ENCODE measurements at places on chromosomes 2 and 18. TPM values are rescaled to one million over a fixed set of nuclear protein-coding genes. Genes with fewer than 3 reads are reported as not detected.

The BCL11A gene
- 2.3 TPM for total RNA-seq

The ANO7 gene
- total RNA-seq: 3.2 TPM

The RGPD4 gene
- total RNA-seq: 0.05 TPM

The PDE1A gene
- total RNA-seq: 27.4 TPM

The C1QL2 gene
- total RNA-seq: not detected

The RAB31 gene
- 23.6 TPM for total RNA-seq

The SCN7A gene
- 0.39 TPM for total RNA-seq

The RAB10 gene
- total RNA-seq: 113 TPM

The IL1B gene
- total RNA-seq: not detected

The PSMA8 gene
- not detected for total RNA-seq

The RBKS gene
- total RNA-seq: 0.86 TPM

The KCNJ3 gene
- 0.05 TPM for total RNA-seq

The CBLN2 gene
- total RNA-seq: 0.58 TPM

The ATG16L1 gene
- total RNA-seq: 28.2 TPM

The FBLN7 gene
- 21.4 TPM for total RNA-seq

The EIF2B4 gene
- 72.5 TPM for total RNA-seq

The NEU2 gene
- not detected for total RNA-seq

The SPAST gene
- 34.6 TPM for total RNA-seq

The TUBA4A gene
- total RNA-seq: not detected

The SULT1C2 gene
- 0.19 TPM for total RNA-seq

The REG3G gene
- total RNA-seq: not detected

The ANKRD30B gene
- not detected for total RNA-seq

The ZNF521 gene
- total RNA-seq: 86.1 TPM

The CCDC121 gene
- total RNA-seq: 6.0 TPM

The NT5C1B gene
- not detected for total RNA-seq

The ITGA4 gene
- 75.6 TPM for total RNA-seq

The CENPO gene
- total RNA-seq: 69.7 TPM

The GPR75 gene
- total RNA-seq: 4.7 TPM

The NCKAP1 gene
- total RNA-seq: 107 TPM

The CLK1 gene
- total RNA-seq: 71.5 TPM

The CD207 gene
- not detected for total RNA-seq

The CFAP65 gene
- total RNA-seq: 0.93 TPM

The KIF5C gene
- 63.3 TPM for total RNA-seq

The AKAIN1 gene
- total RNA-seq: not detected

The CYBRD1 gene
- 11.8 TPM for total RNA-seq

The CACNB4 gene
- total RNA-seq: 6.0 TPM

The SKOR2 gene
- total RNA-seq: 1.4 TPM

The ATP8B1 gene
- total RNA-seq: 0.05 TPM

The SPAG16 gene
- total RNA-seq: 29.0 TPM

The CRACDL gene
- total RNA-seq: 0.37 TPM

The LRP2 gene
- total RNA-seq: 27.5 TPM

The DQX1 gene
- total RNA-seq: 0.49 TPM

The DSG4 gene
- not detected for total RNA-seq

The FIGN gene
- 58.1 TPM for total RNA-seq

The GLI2 gene
- total RNA-seq: 49.1 TPM

The SLC16A14 gene
- 14.2 TPM for total RNA-seq

The FSHR gene
- total RNA-seq: not detected

The ALK gene
- 2.1 TPM for total RNA-seq

The BOLL gene
- total RNA-seq: not detected

The IL36G gene
- not detected for total RNA-seq

The MYOM1 gene
- 1.4 TPM for total RNA-seq

The CXCR1 gene
- total RNA-seq: not detected

The KIAA2012 gene
- total RNA-seq: 0.07 TPM

The ASIC4 gene
- 1.0 TPM for total RNA-seq

The ABCB11 gene
- total RNA-seq: 0.07 TPM

The MC2R gene
- not detected for total RNA-seq

The NLRC4 gene
- total RNA-seq: not detected

The CRYGD gene
- not detected for total RNA-seq
